Stimulated activated CD8-positive, alpha-beta memory T cell treated with anti-CD3 and anti-CD28 coated beads, Interleukin-15, amount 100 ng/mL, for 48 hours (primary cell): ENCODE measurements at places on chromosomes 6 and 20.

DNA sequence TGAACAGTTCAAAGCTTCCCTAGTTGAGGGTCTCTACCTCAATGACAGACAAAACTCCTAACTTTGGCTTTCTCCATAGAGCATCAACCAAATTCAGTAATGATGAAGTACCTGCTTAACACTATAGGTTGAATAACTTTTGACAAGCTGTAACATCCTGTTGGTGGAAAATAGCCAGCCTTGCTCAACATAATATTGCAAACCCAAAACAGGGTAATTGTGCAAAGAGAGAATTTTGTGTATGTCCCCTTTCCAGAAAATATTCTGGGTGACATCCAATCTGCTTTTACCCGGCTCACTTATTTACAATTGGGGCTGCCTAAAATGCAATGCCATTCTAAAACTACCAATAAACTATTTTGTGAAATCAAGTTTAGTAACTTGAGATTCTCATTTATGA is 72.8 kb downstream of the ATXN1 start:
- no peak for DNase-seq

- DNase-seq: no peak
These were observed 15.2 kb upstream of the TOX2 start for GRCh38 chr20:43899274-43900120.

DNA sequence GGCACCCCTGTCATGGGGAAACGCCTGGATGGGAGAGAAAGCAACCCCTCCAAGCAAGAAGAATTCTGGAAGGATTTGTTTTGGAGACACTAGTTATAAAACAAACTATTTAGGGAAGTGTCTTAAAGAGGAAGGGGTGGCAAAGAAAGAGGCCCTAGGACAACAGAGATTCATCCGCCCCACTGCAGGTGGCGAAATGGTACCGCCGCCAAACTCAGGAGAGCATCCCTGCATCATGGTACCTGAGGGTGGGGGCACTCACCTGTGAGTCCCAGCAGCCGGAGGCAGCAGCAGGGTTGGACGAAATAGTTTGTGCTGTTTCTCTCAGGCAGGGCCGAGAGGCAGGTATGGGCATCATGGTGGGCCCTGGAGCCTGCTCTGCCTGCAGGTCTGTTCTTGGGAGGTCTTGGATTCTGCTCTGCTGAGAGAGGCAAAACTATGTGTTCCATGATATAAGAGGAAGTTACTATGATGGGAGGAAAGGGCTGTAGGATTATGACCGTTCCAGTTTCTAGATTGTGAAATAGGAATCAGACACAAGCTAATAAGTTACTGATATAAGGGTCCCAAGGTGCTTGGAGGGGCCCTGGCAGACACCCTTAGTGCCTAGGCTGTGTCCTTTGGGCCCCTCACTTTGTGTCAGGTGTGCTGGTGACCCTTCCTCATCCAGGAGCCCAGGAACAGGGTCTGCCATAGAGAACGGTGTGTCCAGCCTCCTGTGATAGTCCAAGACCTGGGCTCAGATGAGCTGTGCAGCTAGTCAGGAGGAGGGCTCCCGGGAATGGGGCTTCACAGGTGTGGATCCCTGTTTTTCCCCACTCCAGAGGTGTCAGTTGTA is 20.4 kb downstream of the SIRPD start:
- DNase-seq: no peak

- no peak for DNase-seq
These were observed 188.4 kb downstream of the TBX18 start for GRCh38 chr6:84576029-84576428.

GRCh38 chr6:125477156-125477555 is 175.4 kb upstream of the HDDC2 start:
- DNase-seq: no peak

DNA sequence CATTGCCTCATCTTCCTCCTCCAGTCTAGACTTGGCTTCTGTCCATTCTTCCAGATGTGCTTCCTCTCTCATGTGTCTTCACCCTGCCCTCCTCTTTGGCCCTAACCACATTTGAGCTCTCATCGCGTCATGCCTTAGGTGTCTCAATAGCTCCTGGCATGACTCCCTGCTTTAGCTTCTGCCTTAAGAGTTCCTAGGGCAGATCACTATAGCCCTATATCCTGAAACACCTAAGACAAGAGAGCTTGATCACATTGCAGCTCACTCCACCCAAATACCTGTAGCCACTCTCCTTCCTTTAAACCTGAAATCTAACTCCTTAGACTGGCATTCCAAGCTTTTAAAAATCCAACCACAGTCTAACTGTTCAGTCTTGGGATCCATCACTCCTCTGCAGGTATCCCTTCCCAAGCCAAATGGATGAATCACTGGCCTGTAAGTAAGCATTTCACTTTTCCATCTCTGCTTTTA is 69.0 kb upstream of the STXBP5 start:
- no peak for DNase-seq

GRCh38 chr6:138988469-138988834 is 399 bp upstream of the REPS1 start:
- DNase-seq: no peak

DNA sequence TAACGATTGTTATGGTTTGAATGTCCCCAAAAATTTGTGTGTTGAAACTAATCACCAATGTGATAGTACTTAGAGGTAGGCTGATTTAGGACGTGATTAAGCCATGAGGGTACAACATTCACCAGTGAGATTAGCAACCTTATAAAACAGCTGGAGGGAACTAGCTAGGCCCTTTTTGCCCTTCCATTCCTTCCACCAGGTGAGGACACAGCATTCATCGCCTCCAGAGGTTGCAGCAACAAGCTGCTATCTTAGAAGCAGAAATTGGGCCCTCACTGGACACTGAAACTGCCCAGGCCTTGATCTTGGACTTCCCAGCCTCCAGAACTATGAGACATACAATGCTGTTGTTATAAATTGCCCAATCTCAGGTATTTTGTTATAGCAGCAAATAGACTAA is 340.7 kb upstream of the JARID2 start:
- DNase-seq: no peak

GRCh38 chr6:137224799-137225198 is 5.6 kb upstream of the IFNGR1 start:
- DNase-seq: no peak
